Stimulated activated CD4-positive, alpha-beta T cell treated with anti-CD3 and anti-CD28 coated beads, Interleukin-4, amount 100 ng/mL, for 1 hour (primary cell): ENCODE measurements at places on chromosomes 6 and 20.

- DNase-seq: no peak
Observed at GRCh38 chr6:46219661-46220060, 48.9 kb upstream of the ENPP5 start.

GRCh38 chr6:1758076-1758679, 148.5 kb downstream of the FOXC1 start:
- DNase-seq: no peak

GRCh38 chr20:19588732-19589131, 169.3 kb upstream of the RIN2 start:
- no peak for DNase-seq

- no peak for DNase-seq
Observed at GRCh38 chr6:165653196-165653595, 9.8 kb downstream of the PDE10A start.

- DNase-seq: no peak
Observed at GRCh38 chr6:6503191-6503590, 85.3 kb upstream of the LY86 start.

- no peak for DNase-seq
Observed at GRCh38 chr6:168160506-168161370, 81.7 kb upstream of the FRMD1 start.

DNA sequence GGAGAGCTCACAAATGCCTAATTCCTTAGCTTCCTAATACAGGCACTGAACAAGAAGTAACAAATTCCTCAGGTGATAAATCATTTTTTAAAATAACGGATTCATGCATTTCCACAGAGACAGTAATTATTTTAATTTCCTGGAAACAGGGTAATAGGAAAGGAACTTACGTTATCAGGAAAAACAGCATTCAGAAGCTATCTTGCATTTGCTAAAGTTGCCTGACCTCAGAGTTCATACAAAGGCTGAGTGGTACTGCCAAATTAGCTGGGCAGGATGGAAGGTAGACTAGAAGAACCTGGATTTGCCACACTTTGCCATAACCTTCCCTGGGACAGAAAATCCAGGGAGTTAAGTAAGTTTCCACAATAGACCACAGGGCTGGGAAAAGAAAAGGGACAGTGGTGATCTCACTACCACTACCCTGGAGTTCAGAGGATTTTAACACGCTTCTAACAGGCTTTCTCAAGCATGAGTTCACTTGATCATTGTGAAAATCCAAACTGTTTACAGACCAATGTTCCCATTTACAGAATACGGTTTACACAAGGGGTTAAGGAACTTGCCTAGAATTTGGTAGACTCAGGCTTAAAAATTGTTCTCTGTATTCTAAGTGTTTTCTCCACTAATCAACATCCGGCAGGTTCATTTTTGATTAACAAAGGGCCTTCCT, 57.0 kb downstream of the KIF13A start:
- no peak for DNase-seq

- no peak for DNase-seq
Observed at GRCh38 chr6:105988812-105989577, 97.1 kb upstream of the PRDM1 start.

DNA sequence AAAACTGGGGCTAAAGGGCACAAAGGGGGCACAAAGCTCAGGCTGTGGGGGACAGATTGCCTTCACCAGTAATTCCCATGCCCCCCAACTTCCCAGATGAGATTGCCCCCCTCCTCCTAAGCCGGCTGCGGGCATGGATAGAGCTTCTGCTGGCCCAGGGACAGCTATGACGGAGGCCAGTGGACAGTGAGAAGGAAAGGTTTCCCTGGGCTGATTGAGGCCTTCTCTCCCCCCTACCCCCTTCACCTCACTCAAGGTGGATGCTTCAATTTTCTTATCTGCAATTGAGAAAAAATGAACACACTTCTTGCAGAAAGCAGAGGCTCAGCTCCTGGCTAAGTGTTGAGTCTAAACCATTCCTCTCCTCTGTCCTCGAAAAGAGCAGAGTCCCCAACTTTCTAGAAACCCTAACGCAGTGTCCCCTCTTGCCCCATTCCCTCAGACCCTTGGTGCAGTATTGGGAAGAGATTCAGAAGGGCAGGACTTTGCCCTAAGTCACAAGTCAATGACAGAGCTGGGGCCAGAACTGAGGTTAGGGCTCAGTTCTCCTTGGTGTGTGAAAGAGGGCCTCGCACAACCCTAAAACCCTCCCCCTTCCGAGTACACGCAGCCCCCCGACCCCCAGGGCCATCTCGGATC, 808 bp downstream of the SDC4 start:
- no peak for DNase-seq

GRCh38 chr6:51737580-51738360, 349.6 kb downstream of the PKHD1 start:
- DNase-seq: no peak

DNA sequence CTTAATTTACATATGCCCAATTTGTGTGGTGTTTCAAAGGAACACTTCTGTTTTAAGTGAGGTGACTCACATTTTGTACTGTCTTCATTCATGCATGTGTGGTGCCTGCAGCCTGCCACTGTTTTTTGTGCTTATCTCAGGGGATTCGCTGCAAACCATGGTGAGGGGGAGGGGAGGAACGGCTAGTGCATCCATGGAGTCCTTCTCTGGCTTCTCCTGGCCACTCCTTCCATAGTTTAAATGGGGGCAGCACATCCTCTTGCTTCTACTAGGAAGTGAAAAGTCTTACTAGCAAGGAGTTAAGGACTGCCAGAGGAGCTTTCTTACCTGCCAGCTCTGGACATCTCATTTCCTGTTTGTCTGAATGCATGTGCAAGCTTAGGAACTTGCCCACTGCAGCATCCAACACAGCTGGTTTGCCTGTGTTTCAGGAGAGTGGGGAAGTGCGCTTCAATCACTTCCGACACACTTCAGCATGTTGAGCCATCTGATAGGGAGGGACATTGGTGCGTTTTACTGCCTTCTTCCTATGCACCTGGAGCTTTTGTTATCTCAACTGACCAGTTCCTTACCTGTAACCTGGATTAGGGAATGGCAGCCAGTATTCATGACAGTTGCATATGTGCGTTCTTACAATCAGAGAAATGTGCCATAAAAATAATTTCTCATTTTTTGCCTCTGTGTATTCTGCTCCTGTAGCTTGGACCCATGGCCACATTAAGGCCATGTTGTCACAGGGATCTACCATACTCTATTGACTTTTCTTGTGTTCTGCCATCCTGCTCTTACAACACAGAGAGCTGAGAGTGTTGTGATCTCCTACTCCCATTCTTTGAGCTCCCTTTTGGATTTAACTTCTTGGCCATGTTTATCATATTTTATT, 211.3 kb downstream of the ARID1B start:
- no peak for DNase-seq

DNA sequence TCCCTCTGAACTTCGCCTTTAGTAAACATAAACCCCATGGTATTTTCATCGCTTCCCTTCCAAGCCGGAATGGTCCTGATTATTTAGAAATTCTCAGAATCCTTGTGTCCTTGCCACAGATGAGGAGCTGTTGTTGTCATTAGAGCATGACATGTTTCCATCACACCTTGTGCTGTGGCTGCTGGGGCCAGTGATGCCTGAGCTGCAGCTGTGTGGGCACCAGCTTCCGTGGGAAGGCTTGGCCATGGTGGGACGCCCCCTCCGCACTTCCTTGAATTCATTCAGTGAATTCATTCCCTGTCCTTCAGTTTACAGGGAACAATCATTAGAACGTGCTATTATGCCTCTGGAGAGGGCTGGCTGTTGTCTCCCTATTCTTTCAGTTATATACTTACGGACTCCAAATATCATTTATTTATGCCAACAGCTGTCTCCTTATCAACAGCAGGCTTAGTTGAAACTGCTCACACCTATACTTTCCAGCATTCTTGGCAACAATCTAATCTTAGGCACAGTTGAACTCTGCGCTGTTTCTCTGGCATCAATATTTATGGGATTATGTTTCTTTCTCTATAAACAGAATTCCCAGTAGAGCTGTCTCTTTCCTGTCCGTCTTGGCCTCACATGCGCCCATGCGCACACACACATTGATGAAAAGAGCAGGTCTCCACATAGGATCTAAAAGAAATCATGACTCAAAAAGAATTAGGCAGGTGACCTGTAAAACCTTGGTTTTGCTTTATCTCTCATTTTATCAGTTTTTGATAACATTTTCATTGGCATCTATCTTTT, 9.0 kb downstream of the ADGRF1 start:
- no peak for DNase-seq

- DNase-seq: no peak
Observed at GRCh38 chr6:124977067-124977908, 15.1 kb downstream of the RNF217 start.

DNA sequence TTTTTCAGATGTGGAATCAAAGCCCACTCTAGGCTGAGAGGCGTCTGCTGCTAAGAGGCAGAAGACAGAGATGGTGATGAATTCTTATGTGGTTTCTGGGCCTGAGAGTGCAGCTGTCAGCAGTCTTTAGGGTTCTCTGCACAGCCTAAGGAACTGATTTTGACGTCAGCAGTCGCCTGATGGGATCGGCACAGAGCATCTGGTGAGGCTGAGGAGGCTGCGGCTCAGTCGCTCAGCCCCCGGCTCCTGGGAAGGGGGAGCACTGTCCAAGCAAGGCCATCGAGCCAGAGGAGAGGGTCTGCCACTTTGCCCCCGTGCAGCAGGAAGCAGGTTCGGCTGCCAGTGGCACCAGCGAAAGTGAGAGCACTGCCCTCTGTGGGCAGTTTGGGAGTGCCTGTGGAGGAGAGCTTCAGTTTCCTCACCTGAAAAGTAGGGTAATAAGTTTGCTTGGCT, 92.5 kb downstream of the TCP11 start:
- DNase-seq: no peak

DNA sequence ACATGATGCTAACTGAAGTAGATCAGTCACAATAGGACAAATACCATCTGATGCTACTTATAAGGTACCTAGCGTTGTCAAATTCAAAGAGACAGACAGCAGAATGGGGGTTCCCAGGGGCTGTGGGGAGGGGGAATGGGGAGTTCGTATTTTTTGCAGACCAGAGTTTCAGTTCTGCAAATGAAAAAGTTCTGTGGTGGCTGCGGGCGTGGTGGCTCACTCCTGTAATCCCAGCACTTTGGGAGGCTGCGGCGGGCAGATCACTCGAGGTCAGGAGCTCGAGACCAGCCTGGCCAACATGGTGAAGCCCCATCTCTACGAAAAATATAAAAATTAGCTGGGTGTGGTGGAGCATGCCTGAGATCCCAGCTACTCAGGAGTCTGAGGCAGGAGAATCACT, 68.1 kb downstream of the SLC22A23 start:
- DNase-seq: no peak

GRCh38 chr6:9204171-9204570, 768.8 kb upstream of the SLC35B3 start:
- no peak for DNase-seq

DNA sequence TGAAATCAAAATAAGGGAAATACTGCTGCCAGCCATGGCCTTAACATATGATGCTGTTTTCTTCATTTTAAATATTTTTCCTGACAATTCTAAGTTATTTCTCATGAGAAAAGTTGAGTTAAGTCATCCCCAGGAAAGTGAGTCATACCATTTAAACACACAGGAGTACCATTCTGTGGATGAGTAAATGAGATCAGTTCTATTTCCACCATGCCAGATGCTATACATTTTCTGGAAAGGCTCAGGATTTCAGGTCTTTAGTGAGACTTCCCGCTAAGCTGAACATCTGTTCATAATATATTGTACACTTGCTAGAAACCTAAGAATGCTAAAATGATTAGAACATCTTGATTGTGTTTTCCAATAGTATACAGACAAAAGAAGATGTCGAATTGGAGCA, 256.2 kb upstream of the MANEA start:
- DNase-seq: no peak

DNA sequence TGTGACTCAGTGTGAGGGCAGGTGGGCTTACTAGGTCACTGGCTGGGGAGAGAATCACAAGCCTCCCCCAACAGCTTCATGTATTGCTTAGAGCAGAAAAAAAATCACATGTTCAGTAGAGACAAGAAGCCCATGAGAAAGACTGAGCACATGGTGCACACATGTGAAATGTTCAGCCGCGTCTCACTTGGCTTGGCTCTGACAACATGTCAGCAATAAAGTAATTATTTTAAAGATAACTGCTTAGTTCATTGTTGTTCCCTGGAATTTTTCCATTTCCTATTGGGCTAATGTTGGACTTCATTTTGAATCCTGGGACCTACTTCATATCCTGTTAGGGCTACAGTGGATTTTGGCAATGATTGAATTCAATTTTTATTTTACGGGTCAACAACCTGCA, 222.6 kb downstream of the C6orf118 start:
- no peak for DNase-seq

GRCh38 chr20:56361900-56362299, 3.1 kb downstream of the FAM210B start:
- no peak for DNase-seq

- no peak for DNase-seq
Observed at GRCh38 chr20:25076731-25077609, 5.0 kb downstream of the VSX1 start.

- no peak for DNase-seq
Observed at GRCh38 chr20:57148263-57148662, 118.2 kb downstream of the BMP7 start.

GRCh38 chr20:51497542-51498467, 44.7 kb downstream of the NFATC2 start:
- peak; percentile 53 for DNase-seq

DNA sequence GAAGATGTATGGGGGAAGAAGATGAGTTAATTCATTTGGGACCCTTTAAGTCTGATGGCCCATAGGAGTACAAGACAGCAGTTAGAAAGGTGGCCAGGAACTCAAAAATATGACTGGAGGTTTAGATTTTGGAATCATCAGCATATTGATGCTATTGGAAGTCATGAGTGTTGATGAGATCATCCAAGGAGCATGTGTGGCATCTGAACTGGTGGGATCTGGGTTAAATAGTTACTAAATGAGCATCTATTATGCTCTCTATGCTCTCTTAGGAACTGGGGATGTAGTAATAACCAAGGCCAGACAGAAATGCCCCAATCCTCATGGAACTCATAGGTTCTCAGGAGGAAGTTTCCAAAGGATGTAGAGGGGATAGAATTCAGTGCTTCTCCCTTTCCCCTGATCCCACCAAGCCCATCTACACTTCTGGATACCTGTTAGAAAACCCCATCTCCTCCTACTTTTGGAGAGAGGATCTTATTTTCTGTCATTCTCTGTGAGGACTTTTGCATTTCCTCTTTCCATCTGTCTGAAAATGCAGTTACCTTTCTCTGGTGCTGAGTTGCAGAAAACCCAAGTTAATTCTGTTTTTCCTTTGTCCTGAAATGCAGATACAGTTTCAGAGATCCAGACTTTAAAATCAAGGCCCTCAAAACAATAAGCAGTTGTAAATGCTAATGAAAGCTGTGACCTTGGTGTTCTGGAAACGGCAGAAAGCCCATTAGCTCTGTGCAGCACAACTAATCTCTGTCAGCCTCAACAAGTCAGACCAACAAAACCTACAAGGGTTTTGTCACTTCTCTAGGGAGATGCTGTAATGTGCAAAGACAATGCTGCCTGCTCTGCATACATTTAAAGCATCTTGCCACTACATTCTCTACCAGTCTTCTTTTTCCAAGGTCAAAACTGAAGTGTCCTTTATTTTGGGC, 65.8 kb downstream of the TBC1D7 start:
- no peak for DNase-seq

GRCh38 chr6:2485116-2485515, 239.7 kb upstream of the GMDS start:
- DNase-seq: no peak
